RWPE2 (cell line): ENCODE measurements at places on chromosomes 4 and X.

DNA sequence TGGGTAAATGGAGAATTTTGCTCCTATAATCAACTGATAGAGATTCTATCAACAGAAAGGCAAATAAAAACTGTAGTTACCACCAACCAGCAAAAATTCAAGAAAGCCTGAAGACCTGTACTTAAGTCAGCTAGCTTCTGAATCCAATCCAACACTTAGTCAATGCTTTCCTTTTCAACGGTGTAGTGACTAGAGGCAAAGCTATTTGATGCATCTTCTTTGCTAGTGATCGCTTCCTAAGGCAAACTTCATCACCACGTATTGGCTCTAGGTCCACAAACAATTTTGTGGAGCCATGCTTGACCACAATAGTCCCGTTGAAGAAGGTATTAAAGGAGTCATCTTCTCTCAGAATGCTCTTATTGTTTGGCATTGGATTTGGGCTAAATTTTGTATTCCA lies 25.0 kb upstream of the UBA6 start:
- no peaks in the 10 kb centered on the region for H3K27me3 ChIP-seq
- no peak for DNase-seq
- no peak overlapping the region for H3K4me3 ChIP-seq

GRCh38 chr4:108637856-108638255 lies 12.5 kb upstream of the OSTC start:
- DNase-seq, result no peak
- peaks cover 11% of the 10 kb centered on the region for H3K36me3 ChIP-seq
- H3K27me3 ChIP-seq, result no peaks in the 10 kb centered on the region
- no peak overlapping the region for H3K27ac ChIP-seq
- H3K4me3 ChIP-seq, result no peak overlapping the region

DNA sequence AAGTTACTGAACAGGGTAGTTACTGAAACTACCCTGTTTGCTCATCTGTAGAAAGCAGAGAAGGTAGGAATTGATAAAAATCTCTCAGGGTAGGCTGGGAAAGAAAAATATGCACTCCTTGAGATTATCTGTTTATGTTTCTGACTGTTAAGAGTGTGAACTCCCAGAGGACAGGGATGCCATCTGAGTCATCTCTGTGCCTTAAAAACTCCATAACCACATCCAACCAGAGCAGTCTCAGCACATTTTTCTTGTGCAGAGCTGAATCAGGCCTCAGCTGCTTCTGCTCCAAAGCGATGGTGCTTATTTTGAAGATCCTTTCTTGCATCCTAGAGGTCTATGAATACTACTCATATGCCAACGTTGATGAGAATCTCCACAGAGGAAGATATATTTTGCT lies 9.9 kb downstream of the CENPVL3 start:
- no peak overlapping the region for H3K4me3 ChIP-seq
- DNase-seq, result no peak
- H3K27me3 ChIP-seq, result no peaks in the 10 kb centered on the region
- no peaks in the 10 kb centered on the region for H3K36me3 ChIP-seq
- H3K27ac ChIP-seq, result no peak overlapping the region
- no peaks in the 10 kb centered on the region for H3K4me1 ChIP-seq

- no peak overlapping the region for H3K4me3 ChIP-seq
- DNase-seq, result no peak
- H3K36me3 ChIP-seq, result no peaks in the 10 kb centered on the region
- H3K27ac ChIP-seq, result no peak overlapping the region
- H3K4me1 ChIP-seq, result peaks cover 5% of the 10 kb centered on the region
Measured at GRCh38 chr4:165461159-165461821, 82.5 kb downstream of the CPE start.

DNA sequence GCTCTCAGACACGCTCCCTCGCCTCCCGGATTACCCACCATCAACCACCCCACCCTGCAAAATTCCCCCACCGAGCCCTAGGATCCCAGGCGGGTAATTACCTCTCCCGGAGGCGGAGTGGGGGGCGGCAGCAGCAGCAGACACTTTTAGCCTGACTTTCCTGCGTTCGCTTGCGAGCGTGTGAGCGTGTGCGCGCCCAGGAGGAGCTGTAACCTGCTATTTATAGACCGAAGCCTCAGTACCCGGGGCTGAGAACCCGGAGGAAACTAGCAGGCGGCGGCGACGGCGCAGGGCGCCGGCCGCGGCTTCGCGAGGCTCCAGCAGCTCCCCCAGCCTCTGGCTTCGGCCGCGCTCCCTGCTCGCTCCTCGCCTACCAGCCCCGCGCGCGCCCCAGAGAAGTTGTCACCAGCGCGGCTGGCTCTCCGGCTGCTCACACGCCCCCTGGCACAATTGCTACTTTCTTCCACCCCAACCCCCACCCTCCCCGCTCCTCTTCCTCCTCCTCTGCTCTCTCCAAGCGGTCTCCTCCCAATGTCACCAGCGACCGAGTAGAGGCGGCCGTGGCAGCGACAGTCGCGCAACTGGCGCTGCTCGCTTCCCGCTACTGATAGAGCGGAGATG lies at the start of gene INPP4B:
TSS of gene INPP4B (minus strand) at position 194 of the 621 bp plus-strand sequence.
- DNase-seq, result peak; percentile 47
- no peaks in the 10 kb centered on the region for H3K4me1 ChIP-seq
- H3K27me3 ChIP-seq, result no peaks in the 10 kb centered on the region
- no peaks in the 10 kb centered on the region for H3K36me3 ChIP-seq
- H3K27ac ChIP-seq, result no peak within 1 kb of the TSS
- peak within 1 kb of the TSS; percentile 39 for H3K4me3 ChIP-seq

DNA sequence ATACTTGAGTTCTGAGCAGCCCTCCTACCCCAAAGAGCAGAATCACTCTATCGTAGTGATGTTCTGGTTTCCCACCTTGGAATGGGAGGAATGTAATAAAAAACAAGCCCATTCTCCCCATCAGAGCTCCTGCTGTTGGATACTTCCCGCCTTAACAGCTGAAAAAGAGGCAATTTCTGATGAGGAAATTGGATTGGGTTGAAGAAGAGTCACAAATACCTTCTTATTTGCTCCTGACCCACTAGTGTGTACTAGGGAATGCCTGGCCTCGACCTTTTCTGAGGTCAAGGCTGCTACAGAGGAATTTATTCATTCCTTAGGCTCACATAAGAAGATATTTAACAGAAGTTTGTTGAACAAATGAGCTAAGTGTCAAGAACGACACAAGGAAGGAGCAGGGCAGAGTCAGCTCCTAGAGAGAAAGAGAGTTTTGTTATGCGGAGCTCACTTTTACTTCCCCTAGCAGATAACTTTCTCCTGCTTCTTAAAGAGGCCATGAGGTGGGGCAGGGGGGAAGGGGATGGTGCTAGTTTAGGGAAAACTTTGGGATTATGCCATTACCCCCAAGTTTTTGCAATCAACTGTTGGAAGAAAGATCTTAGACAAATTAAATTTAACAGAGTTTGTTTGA lies 273.8 kb upstream of the CLNK start:
- no peak overlapping the region for H3K4me3 ChIP-seq
- H3K36me3 ChIP-seq, result no peaks in the 10 kb centered on the region

DNA sequence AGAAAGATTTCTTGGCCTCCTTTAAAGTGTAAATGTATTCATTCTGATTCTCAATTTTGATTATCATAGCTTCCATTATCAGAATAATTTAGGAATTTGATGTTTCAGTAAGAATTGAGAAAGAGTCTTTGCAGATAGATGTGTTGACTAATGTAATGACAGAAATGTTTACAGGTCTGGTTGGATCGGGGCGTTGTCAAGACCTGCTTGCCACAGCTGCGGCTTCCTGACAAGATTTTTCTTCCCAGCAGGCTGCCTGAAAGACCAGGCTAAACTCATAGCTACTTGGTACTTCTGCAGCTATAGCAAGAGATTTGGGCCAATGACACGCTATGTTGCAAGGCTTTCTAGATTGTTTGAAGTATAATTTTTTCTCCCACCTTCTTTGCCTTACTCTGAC lies 91.5 kb upstream of the ANKRD50 start:
- peaks cover 3% of the 10 kb centered on the region for H3K4me1 ChIP-seq
- no peak for DNase-seq
- H3K4me3 ChIP-seq, result no peak overlapping the region
- H3K27ac ChIP-seq, result no peak overlapping the region

DNA sequence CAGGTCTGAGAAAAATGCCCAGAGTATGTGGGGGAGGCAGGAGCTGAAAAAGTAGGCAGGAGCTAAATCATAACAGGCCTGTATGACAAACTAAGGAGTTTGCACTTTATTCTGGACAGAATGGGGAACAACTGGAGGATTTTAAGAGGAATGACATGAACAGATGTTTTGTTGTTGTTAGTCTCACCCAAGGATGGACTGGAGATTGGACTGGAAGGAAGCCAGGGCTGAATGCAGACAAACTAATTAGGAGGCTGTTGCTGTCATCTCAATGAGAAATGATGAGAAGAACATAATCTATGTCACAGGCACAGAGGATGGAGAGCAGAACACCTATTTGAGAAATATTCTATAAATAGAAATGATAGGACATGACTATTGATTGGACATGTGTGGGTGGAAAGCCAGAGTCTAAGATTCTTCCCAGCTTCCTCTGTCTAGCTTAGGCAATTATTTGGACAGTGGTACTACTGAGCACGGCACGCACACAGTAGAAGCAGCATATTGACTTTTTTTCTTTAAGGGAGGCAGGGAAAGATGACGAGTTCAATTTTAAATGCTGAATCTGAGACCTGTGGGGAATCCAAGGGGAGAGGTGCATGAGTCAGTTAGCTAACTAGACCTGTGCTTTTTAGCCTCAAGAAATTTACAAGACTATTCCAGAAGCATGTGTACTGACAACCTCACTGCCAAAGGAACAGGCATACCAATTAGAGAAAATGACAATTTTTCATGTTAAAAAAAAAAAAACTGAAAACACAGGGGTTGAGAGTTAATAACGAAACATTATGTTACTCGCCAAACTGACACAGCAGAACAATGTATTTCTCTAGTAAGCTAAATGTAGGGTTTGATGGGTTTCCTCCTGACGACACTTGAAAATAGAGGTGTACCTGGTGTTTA lies 963 bp upstream of the USO1 start:
- H3K27me3 ChIP-seq, result no peaks in the 10 kb centered on the region
- peak overlapping the region; percentile 95 for H3K4me3 ChIP-seq
- H3K36me3 ChIP-seq, result no peaks in the 10 kb centered on the region
- no peak for DNase-seq

- no peak overlapping the region for H3K4me3 ChIP-seq
- H3K27ac ChIP-seq, result no peak overlapping the region
- H3K36me3 ChIP-seq, result no peaks in the 10 kb centered on the region
- H3K27me3 ChIP-seq, result no peaks in the 10 kb centered on the region
- no peak for DNase-seq
Measured at GRCh38 chr4:61501812-61502211, 301.7 kb downstream of the ADGRL3 start.

GRCh38 chr4:7908668-7909067 lies 31.0 kb downstream of the AFAP1 start:
- no peaks in the 10 kb centered on the region for H3K27me3 ChIP-seq
- DNase-seq, result no peak
- no peak overlapping the region for H3K27ac ChIP-seq
- peaks cover 54% of the 10 kb centered on the region for H3K4me1 ChIP-seq
- H3K36me3 ChIP-seq, result no peaks in the 10 kb centered on the region; the same call in 1 of the 2 replicates

GRCh38 chr4:176150704-176151103 lies 44.7 kb downstream of the SPATA4 start:
- no peaks in the 10 kb centered on the region for H3K27me3 ChIP-seq
- H3K4me1 ChIP-seq, result no peaks in the 10 kb centered on the region
- no peak overlapping the region for H3K27ac ChIP-seq
- DNase-seq, result no peak

GRCh38 chrX:103552236-103552635 lies 32.9 kb upstream of the RAB40A start:
- DNase-seq, result no peak
- H3K27me3 ChIP-seq, result no peaks in the 10 kb centered on the region
- H3K4me3 ChIP-seq, result no peak overlapping the region
- H3K36me3 ChIP-seq, result no peaks in the 10 kb centered on the region
- H3K27ac ChIP-seq, result no peak overlapping the region
- no peaks in the 10 kb centered on the region for H3K4me1 ChIP-seq

DNA sequence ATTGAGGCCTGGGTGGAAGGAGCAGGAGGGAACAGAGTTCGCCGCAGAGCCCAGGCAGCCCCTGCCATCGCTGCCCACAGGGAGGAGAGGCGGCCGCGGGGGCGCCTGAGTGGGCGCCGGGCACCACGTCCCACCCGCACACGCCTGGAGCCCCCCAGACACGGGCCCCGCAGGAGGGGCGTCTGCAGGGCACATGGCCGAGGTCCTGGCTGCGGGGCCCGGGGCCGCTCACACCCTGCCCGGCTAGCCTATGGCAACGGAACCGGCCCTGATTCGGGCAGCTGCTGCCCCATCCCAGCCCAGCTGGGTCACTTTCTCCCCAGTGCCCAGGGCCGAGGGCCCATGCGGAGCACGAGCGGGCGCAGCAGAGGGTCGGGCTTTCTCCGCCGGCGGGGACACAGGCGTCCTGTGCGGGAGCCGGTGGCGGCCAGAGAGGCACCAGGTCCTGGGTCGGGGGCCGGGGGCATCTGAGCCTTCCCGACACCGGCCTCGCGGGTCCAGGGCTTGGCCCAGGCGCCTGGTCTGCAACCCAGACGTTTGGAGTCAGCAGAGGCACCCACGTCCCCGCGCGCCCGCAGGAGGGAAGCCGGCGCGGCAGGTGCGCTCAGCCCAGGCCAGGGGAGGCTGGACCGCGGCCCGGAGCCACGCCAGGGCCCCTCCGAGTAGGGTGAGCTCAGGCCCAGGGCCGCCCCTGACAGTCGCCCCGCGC lies 91.2 kb downstream of the FAM53A start:
- H3K4me1 ChIP-seq, result no peaks in the 10 kb centered on the region
- no peaks in the 10 kb centered on the region for H3K27me3 ChIP-seq
- no peak overlapping the region for H3K4me3 ChIP-seq

DNA sequence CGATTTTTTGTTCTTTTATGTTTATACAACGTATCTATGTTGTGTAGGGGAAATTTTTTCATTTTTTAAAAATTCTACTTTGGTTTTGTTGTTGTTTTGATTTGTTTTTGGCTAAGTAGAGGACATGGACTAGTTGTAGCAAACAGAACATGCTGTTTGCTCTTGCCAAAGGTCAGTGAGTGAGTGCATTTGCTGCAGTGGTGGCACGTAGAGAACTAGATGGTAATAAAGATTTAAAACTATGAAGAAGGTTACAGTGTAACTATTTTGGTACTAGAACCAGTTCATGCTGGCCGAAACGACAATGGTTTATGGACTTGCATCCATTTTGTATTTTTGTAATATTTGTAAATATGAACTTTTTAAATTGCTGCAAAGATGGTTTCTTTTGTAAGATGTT lies 1.9 kb upstream of the SCML1 start:
- no peak overlapping the region for H3K4me3 ChIP-seq
- no peak for DNase-seq
- H3K36me3 ChIP-seq, result no peaks in the 10 kb centered on the region
- H3K27ac ChIP-seq, result no peak overlapping the region
- no peaks in the 10 kb centered on the region for H3K4me1 ChIP-seq
- H3K27me3 ChIP-seq, result no peaks in the 10 kb centered on the region

- peaks cover 91% of the 10 kb centered on the region for H3K36me3 ChIP-seq
- no peak for DNase-seq
- H3K4me3 ChIP-seq, result no peak overlapping the region
- no peaks in the 10 kb centered on the region for H3K27me3 ChIP-seq
Measured at GRCh38 chr4:152640058-152640921, 39.5 kb downstream of the TMEM154 start.

GRCh38 chr4:186204103-186204559 lies 12.8 kb downstream of the CYP4V2 start:
- no peak overlapping the region for H3K4me3 ChIP-seq
- H3K27me3 ChIP-seq, result no peaks in the 10 kb centered on the region
- no peak overlapping the region for H3K27ac ChIP-seq
- H3K4me1 ChIP-seq, result no peaks in the 10 kb centered on the region

- H3K27ac ChIP-seq, result no peak overlapping the region
- H3K4me3 ChIP-seq, result no peak overlapping the region
- H3K27me3 ChIP-seq, result no peaks in the 10 kb centered on the region
- H3K4me1 ChIP-seq, result no peaks in the 10 kb centered on the region
- no peak for DNase-seq
Measured at GRCh38 chr4:70892086-70892769, 9.9 kb upstream of the MOB1B start.
